ENCODE measurements at places on chromosomes 13 and 19. TPM values are rescaled to one million over a fixed set of nuclear protein-coding genes. Genes with fewer than 3 reads are reported as not detected.

GRCh38 chr19:53871454-53871853 is 3.8 kb downstream of the MYADM start:
- DNase-seq, result no peak

SHISA7 gene
- total RNA-seq, result not detected

DNA sequence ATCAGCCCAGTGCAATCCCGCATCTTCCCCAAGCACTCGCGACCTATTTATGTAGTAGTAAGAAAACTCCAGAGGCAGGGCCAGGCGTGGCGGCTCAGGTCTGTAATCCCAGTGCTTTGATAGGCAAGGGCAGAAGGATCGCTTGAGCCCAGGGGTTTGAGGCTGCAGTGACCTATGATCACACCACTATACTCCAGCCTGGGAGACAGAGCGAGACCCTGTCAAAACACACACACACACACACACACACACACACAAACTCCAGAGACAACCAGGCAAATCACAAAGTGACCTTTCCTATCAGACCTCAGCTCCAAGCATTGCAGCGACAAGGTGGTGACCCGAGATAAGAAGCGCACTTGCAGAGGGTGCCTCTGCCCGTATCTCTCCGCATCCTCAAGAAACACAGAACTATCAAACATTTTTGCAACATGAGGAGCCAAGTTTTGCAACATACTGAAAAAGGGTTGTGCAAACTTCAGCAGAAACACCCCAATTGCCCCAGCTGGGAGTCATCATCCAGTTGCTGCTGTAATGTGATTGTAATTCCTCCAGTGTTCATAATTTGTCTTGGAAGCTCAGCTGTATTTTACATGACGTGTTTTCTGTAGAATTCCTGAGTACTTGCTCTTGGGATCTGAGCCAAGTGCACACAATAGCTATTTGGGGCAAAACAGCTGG is 8.7 kb upstream of the KLF2 start:
- no peak for DNase-seq

GRCh38 chr19:58549664-58550361 is 5.1 kb downstream of the CHMP2A start:
- DNase-seq, result no peak

- no peak for DNase-seq
Observed at GRCh38 chr19:9857076-9857721, 22.1 kb downstream of the PIN1 start.

WIZ gene
- total RNA-seq, result 28.9 TPM

DNA sequence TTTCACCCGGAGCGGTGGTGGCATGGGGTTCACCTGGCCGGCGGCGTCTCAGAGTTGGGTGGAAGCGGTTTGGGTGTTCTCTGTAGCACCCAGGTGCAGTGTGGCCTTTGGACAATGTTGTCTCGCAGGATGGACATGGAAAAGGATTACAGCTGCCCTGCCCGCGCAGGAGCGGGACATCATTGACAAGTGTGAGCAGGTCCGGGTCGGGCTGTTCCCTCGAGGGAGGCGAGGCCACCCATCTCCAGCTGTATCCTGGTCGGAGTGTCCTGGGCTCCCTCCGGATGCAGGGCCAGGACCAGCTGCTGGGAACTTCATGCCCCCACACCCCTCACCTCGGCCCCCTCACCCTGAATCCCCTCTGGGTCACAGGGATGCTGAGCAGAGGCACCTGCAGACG is 7.8 kb upstream of the ZNF14 start:
- DNase-seq, result no peak

TMEM145 gene
- not detected for total RNA-seq

SYT3 gene
- 0.11 TPM for total RNA-seq

DNA sequence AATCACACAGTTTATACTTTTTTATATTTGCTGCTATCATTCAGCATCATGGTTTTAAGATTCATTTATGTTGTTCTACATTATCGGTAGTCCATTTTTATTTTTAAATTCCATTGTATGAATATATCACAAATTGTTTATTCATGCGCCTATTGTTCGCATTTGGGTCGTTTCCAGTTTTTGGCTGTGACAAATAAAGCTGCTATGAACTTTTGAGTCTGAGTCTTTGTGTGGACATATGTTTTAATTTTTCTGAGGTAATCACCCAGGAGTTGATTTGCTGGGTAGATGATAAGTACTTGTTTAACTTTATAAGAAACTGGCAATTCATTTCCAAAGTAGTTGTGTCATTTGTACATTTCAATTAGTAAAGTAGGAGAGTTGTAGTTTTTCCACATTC is 74.2 kb upstream of the CSNK1A1L start:
- no peak for DNase-seq

GRCh38 chr13:61013796-61014195 is 401.9 kb downstream of the PCDH20 start:
- no peak for DNase-seq

DNA sequence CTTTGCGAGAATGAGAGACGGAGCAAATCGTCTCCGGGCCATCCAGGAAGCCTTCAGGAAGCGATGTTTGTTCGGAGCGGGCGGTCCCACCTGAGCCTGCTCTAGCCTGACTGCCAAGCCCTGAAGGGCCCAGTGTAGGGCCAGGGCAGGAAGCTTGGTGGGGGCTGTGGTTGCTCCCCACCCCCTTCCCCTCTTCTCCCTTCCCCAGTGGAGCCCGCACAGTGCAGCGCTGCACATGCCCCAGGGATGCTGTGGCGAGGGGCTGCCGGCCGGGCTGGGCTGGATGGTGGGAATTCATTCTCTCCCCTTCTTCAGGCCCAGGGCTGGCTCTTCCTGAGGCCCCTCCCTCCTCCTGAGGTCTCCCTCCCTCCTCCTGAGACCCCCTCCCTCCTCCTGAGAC is 7.1 kb upstream of the GRTP1 start:
- DNase-seq, result no peak

DNA sequence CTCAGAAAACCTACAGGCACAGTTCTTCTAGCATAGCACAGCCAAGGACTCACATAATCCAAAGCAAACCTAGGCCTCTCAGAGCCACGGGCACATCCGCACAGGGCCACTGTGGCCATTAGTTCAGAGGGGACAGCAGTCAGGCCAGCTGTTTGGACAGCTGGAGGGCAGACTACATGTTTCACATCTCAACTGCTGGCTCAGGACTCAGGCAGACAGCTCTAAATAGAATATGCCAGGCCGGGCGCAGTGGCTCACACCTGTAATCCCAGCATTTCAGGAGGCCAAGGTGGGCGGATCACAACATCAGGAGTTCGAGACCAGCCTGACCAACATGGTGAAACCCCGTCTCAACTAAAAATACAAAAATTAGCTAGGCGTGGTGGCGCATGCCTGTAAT is 26.8 kb downstream of the SAFB2 start:
- DNase-seq, result no peak

- DNase-seq, result no peak
Observed at GRCh38 chr19:4590559-4590958, 31.1 kb upstream of the SEMA6B start.

FPR1 gene
- not detected for total RNA-seq

- DNase-seq, result no peak
Observed at GRCh38 chr13:27147530-27148170, 24.0 kb downstream of the USP12 start.

- DNase-seq, result no peak
Observed at GRCh38 chr19:38304866-38305429, 897 bp downstream of the C19orf33 start.

LHB gene
- not detected for total RNA-seq

GRCh38 chr13:26460648-26461047 is 96.8 kb upstream of the WASF3 start:
- DNase-seq, result no peak

C1QTNF9B gene
- total RNA-seq, result not detected

KIR2DL4 gene
- total RNA-seq, result not detected

- no peak for DNase-seq
Observed at GRCh38 chr13:74316547-74316946, 182.3 kb upstream of the KLF12 start.

DNA sequence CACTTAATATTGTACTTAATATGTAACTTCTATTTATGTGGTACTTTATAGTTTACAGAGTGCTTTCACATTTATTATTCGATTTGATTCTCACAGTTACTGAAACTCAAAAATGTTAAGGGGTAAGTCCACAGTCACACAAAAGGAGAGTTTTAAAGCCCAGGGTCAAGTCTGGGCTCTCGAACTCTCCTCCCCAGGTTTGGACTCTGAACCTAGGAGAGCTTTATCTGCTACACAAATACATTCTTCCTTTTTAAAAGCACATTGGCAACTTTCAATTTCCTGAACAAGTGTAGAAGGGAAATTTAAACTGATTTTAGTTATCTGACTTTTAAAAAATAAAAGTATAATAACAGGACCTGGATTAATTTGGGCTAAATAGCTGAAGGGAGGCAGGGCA is 139.2 kb downstream of the ZAR1L start:
- no peak for DNase-seq

GRCh38 chr13:46896341-46897137 is at the start of gene HTR2A:
HTR2A (minus strand) TSS chr13:46897053; CDS start chr13:46895906, 1,147 bp downstream.
- DNase-seq, result no peak

ACP7 gene
- total RNA-seq, result not detected

DNA sequence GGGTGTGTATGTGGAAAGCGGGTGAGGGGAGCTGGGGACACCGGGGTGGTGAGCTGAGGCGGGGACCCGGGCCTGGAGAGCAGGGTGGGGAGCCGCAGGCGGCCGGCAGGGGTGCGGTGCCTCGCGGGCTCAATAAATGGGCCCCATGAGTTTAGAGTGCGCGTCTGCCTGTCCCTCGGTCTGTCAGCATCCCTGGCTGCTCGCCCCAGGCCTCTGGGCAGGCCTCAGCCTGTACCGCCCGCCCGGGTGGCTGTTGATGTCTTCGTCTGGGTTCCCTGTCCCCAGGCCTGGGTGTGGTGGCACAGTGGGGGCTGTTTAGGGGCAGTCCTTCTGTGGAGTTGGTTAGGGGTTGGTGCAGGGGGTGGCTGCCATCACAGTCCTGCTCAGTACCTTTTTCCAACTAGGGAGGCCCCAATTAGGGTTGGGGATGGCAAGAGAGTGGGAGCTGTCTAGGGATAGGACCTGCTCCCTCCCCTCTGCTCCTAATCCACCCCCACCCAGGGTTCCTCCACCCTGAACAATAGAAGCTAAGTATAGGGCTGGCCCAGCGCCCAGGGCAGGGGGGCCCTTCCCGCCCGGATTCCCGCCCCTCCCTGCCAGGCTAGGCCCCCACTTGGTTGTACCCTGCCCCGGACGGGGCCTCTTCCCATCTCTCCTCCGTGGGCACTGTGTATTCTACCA is 12.2 kb downstream of the CIC start:
- DNase-seq, result no peak

DNA sequence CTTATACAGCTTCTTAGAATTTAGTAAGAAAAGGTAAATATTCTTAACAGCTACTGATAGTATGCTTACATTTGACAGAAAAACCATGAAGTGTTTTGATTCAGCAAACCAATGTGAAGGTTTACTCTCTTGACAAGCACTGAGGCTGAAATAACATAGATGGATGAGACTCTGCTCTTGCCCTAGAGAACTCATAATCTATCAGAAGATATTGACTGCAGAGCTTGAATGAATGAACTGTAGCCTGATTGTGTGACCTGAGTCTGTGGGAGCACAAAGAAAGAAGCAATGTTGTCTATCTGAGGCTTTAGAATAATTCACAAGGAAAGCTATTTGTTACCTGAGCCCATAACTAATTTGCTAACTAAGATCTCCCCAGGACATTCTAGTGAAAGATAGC is 1235.3 kb downstream of the OLFM4 start:
- no peak for DNase-seq

FFAR3 gene
- total RNA-seq, result not detected

GRCh38 chr13:86608701-86609100 is 809.5 kb upstream of the SLITRK6 start:
- DNase-seq, result no peak

DNA sequence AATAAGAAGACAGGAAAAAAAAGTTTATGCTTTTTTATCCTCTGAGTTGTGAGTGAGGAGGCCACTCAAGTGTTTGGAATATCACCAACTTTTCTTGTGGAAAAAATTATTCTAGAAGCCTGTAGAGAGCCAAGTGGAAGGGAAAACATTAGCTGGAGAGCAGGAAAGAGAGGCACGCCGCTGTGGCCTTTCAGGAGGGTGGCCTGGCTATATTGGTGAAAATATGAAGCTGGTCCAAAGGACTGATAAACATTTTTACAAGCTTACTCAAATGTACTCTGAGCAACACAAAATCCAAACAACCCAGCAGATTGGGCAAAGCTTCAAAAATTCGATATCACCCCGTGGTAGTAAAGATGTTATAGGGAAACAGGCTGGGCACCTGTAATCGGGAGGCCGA is 2.3 kb upstream of the EIF3G start:
- DNase-seq, result no peak

- peak; percentile 84 for DNase-seq
Observed at GRCh38 chr19:14505488-14506239, 9.7 kb upstream of the GIPC1 start.

GRCh38 chr13:113105921-113106452 is 396 bp downstream of the F7 start:
- no peak for DNase-seq

GRCh38 chr19:11345122-11345803 is 805 bp downstream of the TMEM205 start:
- no peak for DNase-seq

DNA sequence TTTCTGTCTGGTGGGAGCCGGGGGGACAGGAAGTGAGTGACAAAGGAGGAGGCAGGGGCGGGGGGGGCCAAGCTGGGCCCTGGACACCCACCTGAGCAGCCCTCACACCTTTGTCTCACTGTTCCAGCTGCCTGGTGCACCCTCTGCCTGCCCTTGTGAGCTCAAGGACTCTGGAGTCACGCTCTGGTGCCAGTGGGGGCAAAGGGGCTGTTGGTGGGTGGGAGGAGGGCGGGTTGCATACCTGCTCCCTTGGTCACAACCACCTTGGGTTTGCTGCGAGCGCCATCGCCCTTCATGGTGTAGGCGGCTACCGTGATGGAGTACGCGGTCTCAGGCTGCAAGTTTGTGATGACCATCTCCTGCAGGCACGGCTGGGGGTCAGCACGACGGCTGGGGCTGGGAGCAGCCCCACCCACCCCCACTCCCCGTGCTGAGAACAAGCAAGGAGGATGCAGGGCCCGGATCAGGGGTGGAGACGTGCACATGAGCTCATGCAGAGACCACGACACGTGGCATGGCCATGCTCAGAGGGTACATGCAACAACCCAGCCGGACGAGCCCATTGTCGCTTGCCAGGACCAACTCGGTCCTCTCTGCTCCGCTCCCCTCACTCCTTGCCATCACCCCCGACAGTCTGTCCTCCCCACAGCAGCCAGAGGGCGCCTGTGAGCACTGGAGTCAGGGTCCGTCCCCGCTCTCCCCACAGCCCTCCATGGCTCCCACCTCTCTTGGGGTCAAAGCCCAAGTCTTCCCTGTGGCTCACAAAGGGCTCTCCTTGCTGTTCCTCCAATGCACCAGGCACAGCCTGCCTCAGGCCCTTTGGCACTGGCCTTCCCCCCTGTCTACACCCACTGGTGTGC is 114.9 kb downstream of the PTPRS start:
- no peak for DNase-seq

All from CD8-positive, alpha-beta memory T cell (primary cell).